ENCODE measurements at places on chromosomes 1 and 21.

DNA sequence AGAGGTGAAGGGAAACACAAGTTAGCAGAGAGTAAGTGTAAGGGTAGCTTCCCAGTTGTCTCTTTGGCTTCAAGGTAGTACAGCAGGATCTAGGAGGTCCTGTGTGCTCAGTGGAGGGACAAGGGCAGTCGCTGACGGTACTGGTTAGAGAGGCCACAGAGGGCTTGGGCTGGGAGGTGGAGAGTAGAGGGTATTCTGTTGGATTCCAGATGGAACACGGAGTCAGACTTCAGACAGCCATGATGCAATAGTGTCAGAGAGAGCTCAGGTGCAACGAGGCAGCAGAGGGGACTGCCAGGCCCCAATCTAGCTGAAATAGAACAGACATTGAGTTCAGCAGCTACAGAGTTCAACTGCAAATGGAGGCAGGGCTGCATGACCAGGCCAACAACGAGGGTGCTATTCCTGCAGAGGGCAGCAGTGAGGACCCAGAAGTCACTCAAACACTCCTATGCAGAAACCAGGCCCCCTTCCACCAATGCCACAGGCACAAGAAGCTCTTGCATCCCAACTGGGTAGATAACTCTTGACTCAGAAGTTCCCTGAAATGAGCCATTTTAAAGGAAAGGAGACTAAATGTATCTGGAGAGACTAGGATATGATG, 325.0 kb upstream of the ESRRG start:
- no peak for DNase-seq

DNA sequence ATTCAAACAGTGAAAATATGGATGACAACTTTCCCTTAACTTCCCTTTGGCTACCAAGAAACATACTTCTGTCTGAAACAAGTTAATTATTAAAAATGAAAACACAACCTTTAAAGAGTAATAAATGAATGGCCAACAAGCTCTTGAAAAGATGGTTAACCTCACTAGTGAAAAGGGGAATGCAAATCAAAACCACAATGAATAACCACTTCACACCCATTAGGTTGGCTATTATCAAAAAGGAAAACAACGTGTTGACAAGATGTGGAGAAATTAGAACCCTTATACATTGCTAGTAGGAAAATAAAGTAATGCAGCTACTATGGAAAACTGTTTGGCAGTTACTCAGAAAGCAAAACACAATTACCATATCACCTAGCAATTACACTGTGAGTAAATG, 14.1 kb downstream of the COP1 start:
- DNase-seq, result no peak

- no peak for DNase-seq
Observed at GRCh38 chr1:33468531-33468930, 3.9 kb upstream of the ZSCAN20 start.

DNA sequence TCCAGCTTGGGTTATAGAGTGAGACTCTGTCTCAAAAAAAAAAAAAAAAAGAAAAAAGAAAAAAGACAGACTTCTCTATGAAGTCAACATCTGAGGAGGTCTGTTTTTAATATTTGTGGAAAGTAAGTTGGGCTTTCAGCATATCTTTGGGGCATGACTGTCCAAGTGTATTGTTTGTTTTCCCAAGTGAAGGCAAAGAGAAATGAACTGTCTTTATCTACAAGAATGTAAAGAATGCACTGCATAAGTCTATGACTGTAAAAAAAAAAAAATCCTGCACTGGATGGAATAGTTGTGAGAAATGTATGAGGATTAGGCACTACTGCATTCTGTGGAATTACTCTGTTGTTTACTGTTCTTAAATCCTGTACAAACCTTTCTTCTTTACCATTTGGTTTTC, 45.6 kb upstream of the TMEM61 start:
- DNase-seq, result no peak

DNA sequence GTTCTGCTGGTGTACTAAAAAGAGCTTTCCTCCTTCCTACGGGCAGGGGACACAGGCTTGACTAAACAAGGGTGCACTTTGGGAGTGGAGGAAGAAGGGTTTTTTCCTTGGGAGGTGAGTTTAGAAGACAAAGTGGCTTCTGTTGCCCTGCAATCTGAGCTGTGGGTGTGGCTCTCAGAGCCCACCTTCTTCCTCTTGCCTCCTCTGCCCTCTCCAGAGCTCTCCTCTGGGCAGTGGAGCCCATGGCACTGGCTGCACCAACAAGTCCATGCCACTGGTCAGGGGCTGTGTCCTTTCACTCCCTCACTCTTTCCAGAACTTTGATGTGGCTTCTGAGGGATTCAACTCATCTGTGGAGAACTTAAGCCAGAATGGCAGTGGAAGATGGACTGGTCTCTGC, 25.6 kb upstream of the PSMB2 start:
- DNase-seq, result no peak

- DNase-seq, result no peak
Observed at GRCh38 chr1:30417701-30418046, 305.7 kb downstream of the MATN1 start.

DNA sequence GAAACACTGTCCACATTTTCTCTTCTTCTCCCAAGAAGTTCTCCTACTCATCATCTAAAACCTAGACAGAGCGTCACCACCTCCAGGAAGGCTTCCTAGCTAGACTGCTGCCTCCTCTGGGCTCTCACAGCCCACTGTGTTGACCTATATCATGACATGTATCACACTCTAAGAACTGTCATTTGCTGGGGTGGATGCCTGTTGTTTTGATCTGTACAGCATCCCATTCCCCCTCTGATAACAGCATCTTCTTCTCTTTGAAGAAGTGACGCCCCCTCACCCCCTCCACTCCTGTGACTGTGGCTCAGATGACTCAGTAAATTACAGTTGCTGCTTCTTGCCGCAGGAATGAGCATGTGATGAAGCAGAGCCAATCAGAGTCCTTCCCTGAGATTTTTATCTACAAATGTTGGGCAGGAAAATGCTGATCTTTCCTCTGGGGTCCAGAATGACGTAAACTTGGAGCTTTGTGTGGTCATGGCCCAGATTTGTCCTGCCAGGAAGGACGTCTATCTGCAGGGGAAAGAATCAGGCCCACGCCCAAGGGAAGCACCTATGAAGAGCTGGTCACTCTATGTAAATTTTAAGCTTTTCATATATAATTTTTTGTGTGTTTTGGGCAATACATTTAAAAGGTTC, 28.0 kb upstream of the FOXO6 start:
- no peak for DNase-seq

- no peak for DNase-seq
Observed at GRCh38 chr1:243597383-243597782, 252.7 kb downstream of the AKT3 start.

DNA sequence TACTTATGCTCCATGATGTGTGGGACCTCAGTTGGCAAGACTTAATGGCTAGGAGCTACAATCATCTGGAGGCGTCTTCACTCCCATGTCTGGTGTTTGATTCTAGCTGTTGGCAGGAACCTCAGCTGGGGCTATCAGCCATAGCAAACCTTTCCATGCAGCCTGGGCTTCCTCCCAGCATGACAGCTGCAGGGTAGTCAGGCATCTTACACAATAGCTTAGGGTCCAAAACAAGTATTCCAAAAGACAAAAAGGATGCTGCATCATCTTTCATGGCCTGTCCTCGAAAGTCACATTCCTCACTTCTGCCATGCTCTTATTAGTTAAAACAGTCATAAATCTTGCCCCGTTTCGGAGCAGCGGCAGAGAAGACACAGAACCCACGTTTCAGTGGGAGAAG, 90.9 kb downstream of the LRRC8C start:
- no peak for DNase-seq

DNA sequence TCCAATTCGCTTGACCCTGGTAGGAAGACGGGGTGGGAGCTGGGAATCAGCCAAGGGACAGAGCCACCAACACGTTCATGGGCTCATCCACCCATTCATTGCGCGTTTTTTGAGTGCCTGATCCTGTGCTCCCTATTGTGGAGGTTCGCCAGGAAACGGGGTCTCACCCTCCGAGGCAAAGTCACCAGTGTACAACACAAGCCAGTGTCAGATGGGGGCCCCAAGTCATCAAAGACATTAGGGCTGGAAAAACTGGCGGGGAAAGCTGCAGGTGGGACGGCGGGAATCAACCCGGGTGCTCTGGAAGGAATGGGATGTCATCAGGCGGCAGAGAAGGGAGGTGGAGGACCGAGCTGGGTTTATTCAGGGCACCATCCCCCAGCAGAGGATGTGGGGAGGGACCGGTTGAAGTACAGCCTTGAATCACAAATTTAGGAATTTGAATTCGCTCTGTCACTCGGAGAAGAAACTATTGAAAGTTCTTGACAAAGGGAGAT, 667 bp upstream of the NID1 start:
- no peak for DNase-seq

DNA sequence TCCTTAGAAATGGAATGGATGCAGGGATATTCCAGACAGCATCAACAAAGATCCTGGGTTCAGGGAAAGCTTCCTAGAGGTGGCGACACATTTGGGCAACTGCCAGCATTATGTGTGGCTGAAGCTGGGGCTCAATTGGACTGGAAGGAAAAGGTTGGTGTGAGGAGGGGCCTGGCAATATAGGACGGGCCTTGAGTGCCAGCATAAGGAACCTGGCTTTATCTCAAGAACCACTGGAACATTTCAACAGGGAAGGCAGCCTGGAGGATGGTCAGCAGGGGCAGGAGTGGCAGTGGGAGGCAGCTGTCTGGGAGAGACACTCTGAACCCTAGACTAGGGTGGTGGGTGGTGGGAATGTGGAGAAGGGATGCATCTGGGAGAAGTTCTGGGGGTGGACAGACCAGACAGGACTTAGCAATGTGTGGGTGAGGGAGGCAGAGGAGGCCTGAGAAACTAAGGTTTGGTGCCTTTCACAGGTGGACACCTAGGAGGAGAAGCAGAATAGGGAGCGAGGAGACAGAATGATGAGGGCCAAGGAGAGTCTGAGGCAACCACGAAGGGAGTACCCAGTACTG, 3.5 kb downstream of the SH3BGRL3 start:
- DNase-seq, result no peak

DNA sequence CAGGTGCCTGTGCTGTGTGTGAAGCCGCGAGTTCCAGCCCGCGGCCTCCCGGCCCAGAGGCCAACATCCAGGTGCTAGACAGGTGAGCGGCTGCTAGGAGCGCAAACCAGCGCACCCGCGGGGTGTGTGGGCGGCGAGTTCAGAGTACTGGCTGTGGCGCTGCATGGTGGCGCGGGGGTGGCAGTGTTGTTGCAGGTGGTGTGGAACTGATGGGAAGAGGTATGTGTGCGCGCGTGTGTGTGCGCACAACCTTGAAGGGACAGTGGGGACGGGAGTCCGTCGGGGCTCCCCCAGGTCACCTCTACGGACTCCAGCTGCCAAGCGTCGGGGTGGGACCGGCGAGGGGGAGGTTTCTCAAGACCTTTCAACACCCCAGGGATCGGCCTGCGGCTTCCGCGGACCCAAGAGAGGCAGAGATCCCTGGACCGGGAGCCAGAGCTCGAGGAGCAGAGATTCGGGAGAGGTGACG, 433 bp upstream of the DMBX1 start:
- no peak for DNase-seq

DNA sequence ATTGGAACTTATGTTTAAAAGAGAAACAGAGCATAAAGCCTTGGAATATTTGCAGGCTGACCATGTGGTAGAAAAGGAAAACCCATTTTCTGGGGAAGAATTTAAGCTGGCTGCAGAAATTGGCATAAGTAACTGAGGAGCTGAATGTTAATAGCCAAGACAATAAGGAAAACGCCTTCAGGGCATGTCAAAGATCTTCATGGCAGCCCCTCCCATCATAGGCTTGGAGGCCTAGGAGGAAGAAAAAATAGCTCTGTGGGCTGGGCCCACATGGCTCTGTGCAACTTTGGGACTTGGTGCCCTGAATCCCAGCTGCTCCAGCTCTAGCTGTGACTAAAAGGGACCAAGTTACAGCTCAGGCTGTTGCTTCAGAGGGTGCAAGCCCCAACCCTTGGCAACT, 51.5 kb downstream of the CTH start:
- DNase-seq, result no peak

DNA sequence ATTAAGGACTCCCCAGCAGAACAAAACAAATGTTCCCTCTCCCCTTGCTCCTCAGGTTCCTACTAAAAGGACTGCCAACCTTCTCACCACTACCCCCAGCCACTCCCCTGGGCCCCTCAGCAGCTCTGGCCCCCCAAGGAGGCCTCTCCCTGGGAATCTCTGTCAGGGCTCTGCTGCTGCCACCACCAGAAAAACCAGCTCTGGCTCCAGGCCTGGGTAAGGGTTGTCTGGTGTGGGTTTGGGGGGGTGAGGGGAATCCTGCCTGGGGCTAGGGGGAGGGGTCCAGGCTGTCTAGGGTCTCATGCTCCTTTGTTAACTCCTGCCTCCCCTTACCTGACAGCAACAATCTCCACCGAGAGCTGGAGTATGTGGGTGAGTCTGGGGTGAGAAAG, 4.8 kb downstream of the NECTIN4 start:
- DNase-seq, result no peak

Measured in nucleus accumbens (tissue), 56 donors.